Osteocyte (in vitro differentiated cells): ENCODE measurements at places on chromosomes 3 and 15. TPM values are rescaled to one million over a fixed set of nuclear protein-coding genes. Genes with fewer than 3 reads are reported as not detected.
A peak's percentile ranks its signal among the peaks of the same experiment; 100 is the strongest.

- H3K27ac ChIP-seq = no peak overlapping the region
- peaks cover 4% of the 10 kb centered on the region for H3K36me3 ChIP-seq
- no peak for DNase-seq
- H3K27me3 ChIP-seq = no peaks in the 10 kb centered on the region
These were observed 162.7 kb downstream of the STT3B start for GRCh38 chr3:31695280-31696008.

DNA sequence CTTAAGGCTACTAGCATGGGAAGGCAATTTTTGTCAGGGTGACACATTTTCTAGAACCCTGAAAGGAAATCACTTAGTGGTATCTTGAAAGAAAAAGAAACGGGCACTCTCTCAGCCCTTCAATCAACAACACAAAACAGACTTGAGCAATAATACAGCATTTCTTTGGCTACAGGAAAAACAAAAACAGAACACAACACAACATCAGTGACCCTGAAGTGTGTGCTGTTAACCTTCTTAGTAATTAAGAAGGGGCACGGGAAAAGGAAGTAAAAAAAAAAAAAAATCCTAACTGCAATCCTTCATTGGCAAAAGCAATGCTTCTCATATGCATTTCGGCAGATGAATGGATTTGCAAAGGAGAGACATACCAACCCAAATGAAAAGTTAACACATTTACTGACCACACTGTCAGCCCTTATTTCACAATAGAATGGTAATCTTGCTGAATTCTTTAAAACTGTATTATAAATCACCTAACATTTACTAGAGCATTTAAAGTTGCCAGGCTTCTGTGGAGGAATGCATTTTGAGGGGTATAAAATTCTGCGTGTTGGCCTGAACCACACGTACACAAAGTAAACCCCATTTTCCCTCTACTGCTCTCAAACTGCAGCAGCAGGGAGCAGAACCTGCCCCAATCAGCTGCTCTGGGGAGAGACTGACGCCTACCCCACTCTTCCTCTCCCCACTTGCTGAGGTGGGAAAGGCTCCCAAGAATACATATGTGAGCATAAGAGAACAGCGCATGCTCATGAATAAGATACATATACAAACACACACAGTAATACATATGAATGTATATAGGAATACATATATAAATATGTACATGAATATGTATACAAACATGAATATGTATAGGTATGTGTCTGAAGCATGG, 198.5 kb downstream of the FOXP1 start:
- H3K27ac ChIP-seq = peak overlapping the region; percentile 21
- H3K4me1 ChIP-seq = peaks cover 42% of the 10 kb centered on the region

DNA sequence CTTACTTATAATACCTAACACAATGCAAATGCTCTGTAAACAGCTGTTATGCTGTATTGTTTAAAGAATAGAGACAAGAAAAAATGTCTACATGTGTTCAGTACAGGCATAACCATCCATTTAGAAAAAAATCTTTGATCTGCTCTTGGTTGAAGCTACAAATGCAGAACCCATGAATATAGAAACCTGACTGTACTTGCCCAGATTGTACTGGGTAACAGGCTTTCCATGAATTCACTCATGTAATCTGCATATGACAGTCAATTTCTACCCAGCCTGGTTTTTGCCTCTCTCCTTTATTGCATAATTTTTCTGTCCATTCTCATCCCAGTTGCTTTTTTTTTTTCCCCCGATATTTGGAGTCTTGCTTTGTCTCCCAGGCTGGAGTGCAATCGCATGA, 62.6 kb upstream of the ETV5 start:
- DNase-seq = peak; percentile 4
- H3K27ac ChIP-seq = no peak overlapping the region
- H3K4me3 ChIP-seq = no peak overlapping the region
- peaks cover 7% of the 10 kb centered on the region for H3K27me3 ChIP-seq
- peaks cover 7% of the 10 kb centered on the region for H3K4me1 ChIP-seq
- H3K36me3 ChIP-seq = no peaks in the 10 kb centered on the region

GRCh38 chr3:22569570-22569969, 633.6 kb upstream of the UBE2E2 start:
- no peaks in the 10 kb centered on the region for H3K36me3 ChIP-seq
- DNase-seq = no peak
- peaks cover 3% of the 10 kb centered on the region for H3K27me3 ChIP-seq

DNA sequence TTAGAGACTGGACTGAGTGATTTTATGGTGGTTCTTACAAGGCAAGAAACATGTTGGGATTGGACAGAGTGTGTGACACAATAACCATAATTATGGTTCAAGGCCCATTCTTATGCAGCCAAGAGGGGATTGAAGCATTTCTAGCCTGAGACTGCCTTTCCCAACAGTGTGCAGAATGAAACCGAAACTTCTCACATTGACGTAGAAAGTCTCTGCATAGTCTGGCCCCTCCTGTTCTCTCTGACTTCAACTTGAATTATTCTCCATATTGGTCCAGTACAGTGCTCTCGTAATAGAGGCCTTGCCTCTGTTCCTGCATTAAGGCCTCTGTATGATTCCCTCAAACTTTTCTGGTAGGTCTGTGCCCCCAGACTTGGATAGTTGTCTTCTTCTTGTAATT, 138.3 kb downstream of the DIPK2A start:
- H3K27ac ChIP-seq = no peak overlapping the region
- H3K4me3 ChIP-seq = no peak overlapping the region
- peaks cover 3% of the 10 kb centered on the region for H3K4me1 ChIP-seq
- no peaks in the 10 kb centered on the region for H3K27me3 ChIP-seq
- DNase-seq = no peak
- no peaks in the 10 kb centered on the region for H3K36me3 ChIP-seq

DNA sequence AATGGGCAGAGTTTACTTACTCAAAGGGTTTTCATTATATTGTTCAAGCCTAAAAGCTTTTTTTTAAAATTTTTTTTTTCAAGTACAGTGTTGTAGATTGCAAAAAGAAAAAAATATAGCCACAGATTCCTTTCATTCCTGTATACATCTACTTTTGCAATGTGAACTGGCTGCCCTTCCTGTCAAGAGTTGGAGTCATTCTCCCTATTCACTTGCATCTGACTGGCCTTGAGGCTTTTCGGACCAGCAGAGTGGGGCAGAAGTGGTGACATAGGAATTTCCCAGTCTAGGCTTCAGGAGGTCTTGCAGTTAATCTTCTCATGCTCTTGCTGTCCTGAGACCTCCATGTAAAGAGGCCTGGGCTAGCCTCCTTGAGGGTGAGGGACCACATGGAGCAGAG, 218.3 kb upstream of the CFAP20DC start:
- H3K4me1 ChIP-seq = peaks cover 3% of the 10 kb centered on the region
- H3K27ac ChIP-seq = no peak overlapping the region
- H3K36me3 ChIP-seq = no peaks in the 10 kb centered on the region
- H3K4me3 ChIP-seq = no peak overlapping the region

DNA sequence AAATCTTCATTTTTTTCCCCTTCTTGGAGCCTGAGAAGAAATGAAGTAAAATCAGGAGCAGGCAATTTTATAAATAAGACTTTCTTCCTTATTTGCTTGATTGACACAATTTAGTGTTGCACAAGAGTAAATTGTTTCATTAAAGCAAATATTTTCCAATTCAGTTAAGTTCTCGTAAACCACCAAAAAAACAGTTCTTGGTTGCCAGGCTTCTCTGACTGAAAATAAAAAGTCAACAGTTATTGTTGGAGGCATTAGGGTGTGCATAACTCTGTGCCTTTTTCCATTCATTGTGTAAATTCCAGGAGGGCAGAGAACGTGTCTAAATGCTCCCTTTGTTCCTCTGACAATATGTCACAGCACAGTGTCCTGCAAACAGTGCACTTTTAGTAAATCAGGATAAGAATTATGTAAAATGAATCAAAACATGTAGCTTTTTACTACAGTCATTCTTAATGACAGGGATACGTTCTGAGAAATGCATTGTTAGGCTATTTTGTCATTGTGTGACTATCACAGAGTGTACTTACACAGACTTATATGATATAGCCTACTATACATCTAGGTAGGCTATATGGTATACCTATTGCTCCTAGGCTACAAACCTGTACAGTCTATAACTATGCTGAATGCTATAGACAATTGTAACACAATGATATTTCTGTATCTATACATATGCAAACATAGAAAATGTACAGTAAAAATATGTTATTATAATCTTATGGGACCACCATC, at the start of gene CP:
Gene CP, minus strand, starts transcription at position 47 of the 735 bp plus-strand sequence. Its CDS starts 37 bp downstream, at position 10.
- H3K4me1 ChIP-seq = peaks cover 13% of the 10 kb centered on the region
- no peaks in the 10 kb centered on the region for H3K36me3 ChIP-seq
- H3K4me3 ChIP-seq = no peak within 1 kb of the TSS
- no peak for DNase-seq
- no peak within 1 kb of the TSS for H3K27ac ChIP-seq
- no peaks in the 10 kb centered on the region for H3K27me3 ChIP-seq

DNA sequence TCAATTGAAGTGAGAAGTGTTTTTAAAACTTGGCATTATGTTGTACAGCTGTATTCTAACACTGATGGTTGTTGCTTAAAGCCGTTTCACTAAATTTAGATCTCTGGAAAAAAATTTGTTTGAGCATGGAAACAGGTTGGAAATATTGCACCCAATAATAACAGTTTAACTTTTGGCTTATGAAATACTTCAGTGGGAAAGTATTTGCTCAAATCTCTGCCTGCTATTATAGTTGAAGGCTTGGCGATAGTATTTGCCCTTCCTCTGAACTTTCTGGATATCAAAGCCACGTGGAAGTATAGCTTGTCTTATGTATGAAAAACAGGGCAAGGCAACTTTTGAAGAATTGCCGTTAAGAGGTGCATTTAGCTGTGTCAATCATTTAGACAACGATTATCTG, 270.3 kb upstream of the LRRFIP2 start:
- no peaks in the 10 kb centered on the region for H3K4me1 ChIP-seq
- H3K4me3 ChIP-seq = no peak overlapping the region
- no peaks in the 10 kb centered on the region for H3K36me3 ChIP-seq
- no peak overlapping the region for H3K27ac ChIP-seq
- H3K27me3 ChIP-seq = peaks cover 50% of the 10 kb centered on the region

GRCh38 chr3:134650431-134651346, at the start of gene KY:
Gene KY (minus strand): TSS chr3:134651022. CDS start chr3:134650960, 62 bp downstream.
- H3K4me1 ChIP-seq = peaks cover 15% of the 10 kb centered on the region
- no peaks in the 10 kb centered on the region for H3K36me3 ChIP-seq
- H3K27me3 ChIP-seq = peaks cover 4% of the 10 kb centered on the region

The RPS27L gene
- total RNA-seq = 200 and 202 TPM in 2 replicates

The EIF5A2 gene
- 20.5 and 24.3 TPM in 2 replicates for total RNA-seq

The ITPKA gene
- total RNA-seq = not detected in 2 replicates

The PPP1R14D gene
- not detected in 2 replicates for total RNA-seq

The TMC3 gene
- total RNA-seq = not detected in 2 replicates
